ENCODE measurements at places on chromosomes 16 and 17. TPM values are rescaled to one million over a fixed set of nuclear protein-coding genes. Genes with fewer than 3 reads are reported as not detected.

GRCh38 chr16:57403965-57404817 is at the start of gene CCL17:
TSS of gene CCL17 (plus strand) at chr16:57404767. CDS start at chr16:57413933, 9,166 bp downstream.
- DNase-seq, result no peak

- DNase-seq, result peak; percentile 84
These were observed at the start of gene ZDHHC7 for GRCh38 chr16:85010931-85011845. TSS of gene ZDHHC7 (minus strand) at chr16:85011535. CDS start at chr16:84990618, 20,917 bp downstream.

GRCh38 chr16:57069053-57069452 is 23.3 kb upstream of the CPNE2 start:
- DNase-seq, result no peak

Gene PRKCB
- 7.0 TPM for total RNA-seq

Gene BCL6B
- 4.9 TPM for total RNA-seq

- no peak for DNase-seq
These were observed 141.7 kb downstream of the SALL1 start for GRCh38 chr16:51009359-51009758.

Gene SKAP1
- total RNA-seq, result not detected

GRCh38 chr16:2026461-2027023 is at the start of gene NHERF2:
TSS of gene NHERF2 (plus strand) at chr16:2026902. CDS start at chr16:2027006, 104 bp downstream.
- no peak for DNase-seq

DNA sequence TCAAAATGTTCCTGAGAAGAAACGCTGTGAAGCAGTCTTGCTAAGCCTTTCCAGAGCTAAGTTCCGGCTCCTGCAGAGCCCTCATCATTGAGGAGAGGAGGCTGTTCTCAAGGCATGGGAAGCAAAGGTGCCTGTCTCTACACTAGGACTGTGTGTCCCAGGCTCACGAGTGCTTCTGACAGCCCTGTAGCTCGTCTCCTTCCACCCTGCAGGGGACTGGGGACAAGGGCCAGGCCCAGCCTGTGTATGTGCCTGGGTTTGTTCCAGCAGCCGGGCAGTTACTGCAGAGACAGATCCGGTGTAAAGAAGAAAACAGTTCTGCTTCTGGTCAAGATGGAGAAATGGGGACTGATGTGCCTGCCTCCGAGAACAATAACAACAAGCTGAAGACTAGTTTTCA is 156.0 kb downstream of the ENGASE start:
- no peak for DNase-seq

Gene CISD3
- total RNA-seq, result 10.7 TPM

Gene SLC6A2
- total RNA-seq, result not detected

DNA sequence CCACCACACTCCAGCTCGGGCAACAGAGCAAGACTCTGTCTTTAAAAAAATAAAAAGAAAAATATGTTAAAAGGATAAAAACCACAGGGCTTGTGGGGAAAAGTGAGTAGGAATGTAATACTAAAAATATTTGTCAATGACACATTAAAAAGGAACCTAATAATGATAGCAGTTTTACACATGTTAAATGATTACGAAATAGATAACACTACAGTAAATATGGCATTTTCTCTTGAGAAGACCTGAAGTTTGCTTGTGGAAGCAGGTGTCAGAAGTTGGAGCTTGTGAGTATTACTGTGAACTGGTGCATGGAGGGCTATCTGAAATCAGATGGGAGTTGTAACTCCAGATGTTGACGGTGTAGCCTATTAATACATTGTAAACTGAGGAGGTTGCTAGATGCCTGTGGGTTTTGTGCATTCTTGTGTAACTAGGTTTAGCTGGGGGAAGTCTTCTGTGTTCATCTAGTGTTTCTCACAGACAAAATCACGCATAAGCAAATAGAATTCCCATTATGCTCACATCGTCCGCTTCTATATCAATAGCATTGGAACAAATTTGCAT is 44.2 kb upstream of the CLEC18A start:
- no peak for DNase-seq

GRCh38 chr17:69404399-69404798 is 10.1 kb upstream of the MAP2K6 start:
- no peak for DNase-seq

Gene HID1
- total RNA-seq, result 12.7 TPM

GRCh38 chr16:30368122-30368791 is 2.0 kb downstream of the TBC1D10B start:
- no peak for DNase-seq
